ENCODE measurements at places on chromosomes 2 and 18. TPM values are rescaled to one million over a fixed set of nuclear protein-coding genes. Genes with fewer than 3 reads are reported as not detected.

WDSUB1 gene
- total RNA-seq = 11.3 TPM

OSR1 gene
- total RNA-seq = 79.1 TPM

- H3K27me3 ChIP-seq = no peaks in the 10 kb centered on the region
- no peak overlapping the region for H3K27ac ChIP-seq
- H3K36me3 ChIP-seq = no peaks in the 10 kb centered on the region
- no peaks in the 10 kb centered on the region for H3K4me1 ChIP-seq
Observed at GRCh38 chr18:58303363-58303762, 259.3 kb downstream of the NEDD4L start.

DNA sequence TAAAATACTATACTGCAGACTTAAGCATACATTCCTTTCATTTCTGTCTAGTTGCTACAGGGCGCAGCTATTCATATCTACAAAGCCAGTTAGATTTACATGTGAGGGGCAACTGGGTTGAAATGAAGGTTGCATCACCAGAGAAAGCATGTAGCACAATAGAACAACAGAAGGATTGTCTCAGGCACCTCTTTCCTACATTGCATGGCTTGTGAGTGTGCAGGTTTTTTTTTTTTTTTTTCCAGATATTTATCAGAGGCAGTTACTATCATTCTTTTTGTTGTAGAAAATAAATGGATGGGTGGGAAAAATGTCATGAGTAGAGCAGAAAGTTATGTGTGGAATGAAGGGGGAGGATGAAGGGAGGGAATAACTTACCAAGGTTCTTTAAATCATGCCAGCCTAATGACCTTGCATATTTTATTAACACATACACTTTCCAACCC, 86.8 kb downstream of the ERBB4 start:
- H3K4me1 ChIP-seq = no peaks in the 10 kb centered on the region
- DNase-seq = no peak
- no peak overlapping the region for H3K4me3 ChIP-seq
- H3K27me3 ChIP-seq = no peaks in the 10 kb centered on the region
- no peak overlapping the region for H3K27ac ChIP-seq

GRCh38 chr2:215507136-215507535, 71.3 kb upstream of the FN1 start:
- no peaks in the 10 kb centered on the region for H3K36me3 ChIP-seq
- H3K27ac ChIP-seq = no peak overlapping the region
- H3K4me1 ChIP-seq = peaks cover 7% of the 10 kb centered on the region
- no peak for DNase-seq

DNA sequence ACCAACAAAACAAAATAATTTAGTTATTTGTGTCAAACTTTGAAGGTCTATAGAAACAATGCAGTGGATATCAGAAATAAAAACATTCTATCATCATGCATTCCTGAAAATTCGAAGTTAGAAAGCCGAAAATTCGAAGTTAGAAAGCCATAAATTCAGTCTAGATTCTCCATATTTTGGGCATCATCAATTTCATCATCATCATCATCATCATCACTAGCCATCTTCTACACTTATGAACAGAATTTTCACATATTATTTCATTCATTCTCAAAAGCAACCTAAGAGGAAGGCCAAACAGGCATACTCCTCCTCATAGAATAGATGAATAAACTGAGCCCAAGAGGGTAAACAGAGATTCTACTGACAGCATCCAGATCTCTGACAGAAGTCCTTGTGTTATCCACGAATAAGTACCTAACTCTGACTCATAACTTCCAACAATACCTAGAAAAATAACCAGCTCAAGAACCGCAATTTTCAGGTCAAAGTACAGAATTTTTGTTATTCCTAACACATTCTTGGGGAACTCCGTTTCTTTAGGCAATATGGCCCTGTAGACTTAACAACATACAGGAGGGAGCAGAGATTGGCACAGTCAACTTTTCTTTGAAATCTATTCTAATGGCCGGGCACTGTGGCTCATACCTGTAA, 84.7 kb downstream of the TCF4 start:
- H3K4me3 ChIP-seq = no peak overlapping the region
- no peak overlapping the region for H3K27ac ChIP-seq
- no peaks in the 10 kb centered on the region for H3K27me3 ChIP-seq
- DNase-seq = no peak
- H3K36me3 ChIP-seq = no peaks in the 10 kb centered on the region

- H3K4me3 ChIP-seq = no peak overlapping the region
- no peaks in the 10 kb centered on the region for H3K36me3 ChIP-seq
- H3K27ac ChIP-seq = no peak overlapping the region
- no peak for DNase-seq
Observed at GRCh38 chr2:27781496-27781895, 10.0 kb downstream of the MRPL33 start.

DNA sequence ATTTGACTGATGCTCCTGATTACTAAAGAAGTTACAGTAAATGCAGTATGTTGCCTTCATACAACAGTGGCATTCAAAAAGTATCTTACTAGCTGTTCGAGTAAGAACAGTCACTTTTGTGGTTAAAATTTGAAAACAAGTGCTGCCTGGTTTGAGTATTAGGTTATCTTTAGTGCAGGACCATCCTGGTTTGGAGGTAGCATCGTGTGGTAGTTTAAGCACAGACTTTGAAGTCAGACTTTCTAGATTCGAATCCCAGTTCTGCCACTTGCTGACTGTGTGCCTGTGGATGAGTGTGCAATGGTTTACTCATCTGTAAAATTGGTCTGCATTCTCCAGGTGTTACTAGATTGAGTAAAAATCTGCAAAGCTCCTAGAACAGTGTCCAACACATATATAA, 96.8 kb downstream of the SGPP2 start:
- H3K4me1 ChIP-seq = no peaks in the 10 kb centered on the region
- H3K27me3 ChIP-seq = no peaks in the 10 kb centered on the region
- no peak overlapping the region for H3K4me3 ChIP-seq
- DNase-seq = no peak

- no peaks in the 10 kb centered on the region for H3K4me1 ChIP-seq
- no peaks in the 10 kb centered on the region for H3K27me3 ChIP-seq
- H3K4me3 ChIP-seq = no peak overlapping the region
- peak; percentile 37 for DNase-seq
- H3K36me3 ChIP-seq = no peaks in the 10 kb centered on the region
Observed at GRCh38 chr2:194842871-194843270, 814.2 kb upstream of the SLC39A10 start.

GRCh38 chr2:179349670-179350303, 85.2 kb upstream of the SESTD1 start:
- H3K27ac ChIP-seq = no peak overlapping the region
- H3K4me3 ChIP-seq = no peak overlapping the region
- no peaks in the 10 kb centered on the region for H3K36me3 ChIP-seq
- DNase-seq = no peak

DNA sequence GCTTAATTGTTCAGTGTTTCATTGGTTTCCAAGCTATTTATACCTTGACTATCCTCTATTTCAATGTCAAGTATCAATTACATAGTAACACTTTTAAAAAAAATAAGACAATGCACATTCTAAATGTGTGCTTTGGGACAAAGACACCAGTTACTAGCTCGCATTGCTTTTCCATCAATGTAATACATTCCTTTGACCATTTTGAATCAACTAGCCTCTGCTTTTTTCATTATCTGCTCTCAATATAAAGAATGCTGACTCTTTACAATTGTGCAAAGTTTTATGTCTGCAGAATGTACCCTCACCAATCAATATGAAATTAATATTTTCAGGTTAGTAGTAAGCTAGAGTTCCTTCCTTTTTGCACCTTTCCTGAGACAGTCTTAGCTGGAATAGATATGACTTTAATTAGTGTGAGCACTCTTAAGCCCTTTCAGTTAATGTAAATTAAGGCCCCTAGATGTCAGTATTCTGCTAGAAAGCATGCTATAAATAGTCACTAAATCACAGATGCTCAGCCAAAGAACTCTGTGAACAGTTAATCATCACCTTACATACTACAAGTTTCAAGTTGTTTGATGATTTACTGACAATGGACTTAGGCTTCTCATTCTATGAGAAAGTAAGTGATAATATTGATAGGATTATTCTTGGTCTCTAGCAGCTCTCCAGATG, 413.6 kb downstream of the PTH2R start:
- no peaks in the 10 kb centered on the region for H3K4me1 ChIP-seq
- no peak overlapping the region for H3K4me3 ChIP-seq
- H3K27me3 ChIP-seq = no peaks in the 10 kb centered on the region
- no peak overlapping the region for H3K27ac ChIP-seq
- no peak for DNase-seq

- H3K4me1 ChIP-seq = no peaks in the 10 kb centered on the region
- H3K27ac ChIP-seq = no peak overlapping the region
- H3K27me3 ChIP-seq = no peaks in the 10 kb centered on the region
- no peak for DNase-seq
- H3K4me3 ChIP-seq = no peak overlapping the region
Observed at GRCh38 chr2:15120631-15121030, 440.5 kb downstream of the NBAS start.

DNA sequence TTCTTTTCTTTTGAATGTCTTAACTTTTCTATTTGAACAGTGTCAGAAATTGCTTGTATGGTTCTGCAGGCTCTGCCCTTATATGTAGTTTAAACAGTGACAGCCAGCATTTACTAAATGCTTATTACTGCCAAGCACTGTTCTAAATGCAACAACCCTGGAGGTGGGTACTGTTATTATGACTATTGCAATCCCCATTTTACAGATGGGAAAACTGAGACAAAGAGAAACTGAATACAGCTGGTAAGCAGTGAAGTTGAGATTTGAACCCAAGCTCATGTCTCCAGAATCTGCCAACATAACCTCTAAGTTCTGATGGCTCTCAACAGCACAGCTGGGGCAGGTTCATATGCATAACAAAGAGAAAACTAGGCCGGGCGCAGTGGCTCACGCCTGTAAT, 105.7 kb upstream of the GATA6 start:
- no peak for DNase-seq
- no peaks in the 10 kb centered on the region for H3K36me3 ChIP-seq
- H3K4me1 ChIP-seq = no peaks in the 10 kb centered on the region
- H3K4me3 ChIP-seq = no peak overlapping the region
- H3K27me3 ChIP-seq = no peaks in the 10 kb centered on the region
- no peak overlapping the region for H3K27ac ChIP-seq

DNA sequence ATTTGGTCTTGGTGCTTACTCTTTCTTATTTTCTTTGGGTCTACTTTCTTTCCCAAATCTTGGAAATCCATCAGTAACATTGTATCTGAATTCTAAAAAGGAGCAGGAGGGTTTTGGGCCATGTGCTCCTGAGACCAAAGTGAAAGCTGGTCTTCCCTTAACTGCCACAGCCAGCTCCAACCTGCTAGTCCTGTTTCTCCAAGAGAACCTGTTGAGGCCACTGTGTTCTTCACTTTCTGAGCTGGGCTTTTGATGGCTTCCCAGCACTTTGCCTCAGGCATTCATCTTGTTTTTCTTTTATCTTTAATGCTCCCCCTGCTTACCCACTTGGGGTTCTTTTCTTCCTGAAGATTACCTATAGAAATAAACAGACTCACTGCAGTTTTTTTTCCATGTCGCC, 53.3 kb downstream of the ARHGAP28 start:
- no peak overlapping the region for H3K4me3 ChIP-seq
- H3K27me3 ChIP-seq = no peaks in the 10 kb centered on the region
- DNase-seq = no peak
- H3K27ac ChIP-seq = no peak overlapping the region
- no peaks in the 10 kb centered on the region for H3K4me1 ChIP-seq
